ENCODE measurements at places on chromosomes 13 and 19.

DNA sequence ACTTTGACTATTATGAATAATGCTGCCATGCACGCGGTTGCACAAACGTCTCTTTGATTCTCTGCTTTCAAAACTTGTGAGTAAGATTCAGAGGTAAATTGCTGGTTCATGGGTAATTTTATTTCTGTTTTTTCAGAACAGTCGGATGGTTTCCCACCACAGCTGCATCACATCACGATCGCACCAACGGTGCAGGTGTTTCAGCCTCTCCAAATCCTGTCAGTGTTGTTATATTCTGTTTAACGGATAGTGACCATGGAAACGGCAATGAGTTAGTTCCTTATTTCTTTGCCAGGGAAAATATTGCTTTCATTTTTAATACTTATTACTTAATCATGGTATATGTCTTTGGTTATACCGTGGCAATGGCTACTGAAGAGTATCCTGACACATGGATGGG, 19.1 kb upstream of the ZNF835 start:
- DNase-seq, result no peak

GRCh38 chr13:50106559-50106958, 91.3 kb downstream of the KCNRG start:
- no peak for DNase-seq

GRCh38 chr13:29908416-29909080, 58.1 kb upstream of the UBL3 start:
- peak; percentile 82 for DNase-seq

DNA sequence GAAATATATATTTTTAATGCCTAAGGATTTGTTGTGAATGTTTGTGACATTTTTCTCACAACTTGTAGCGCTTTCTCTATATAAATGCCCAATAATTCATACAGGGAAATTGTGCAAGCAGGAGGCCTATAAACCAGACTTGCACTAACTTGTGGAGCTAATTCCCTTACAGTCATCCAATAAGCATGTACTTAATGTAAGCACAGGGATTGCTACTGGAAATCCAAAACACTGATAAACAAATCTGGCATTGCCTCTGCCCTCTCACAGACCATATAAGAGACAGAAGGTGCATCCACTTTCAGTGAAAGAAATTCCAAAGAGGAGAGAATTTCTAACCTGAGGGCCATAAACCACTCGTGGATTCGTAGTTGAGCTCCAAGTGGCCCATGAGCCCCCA, 518.8 kb downstream of the MYO16 start:
- DNase-seq, result peak; percentile 74

- DNase-seq, result peak; percentile 61
Observed at GRCh38 chr13:26184791-26185250, 37.3 kb downstream of the RNF6 start.

GRCh38 chr13:20231839-20232555, at the start of gene GJB6:
Gene GJB6, minus strand, starts transcription at chr13:20232319. Its CDS starts 8,839 bp downstream, at chr13:20223480.
- no peak for DNase-seq

- no peak for DNase-seq
Observed at GRCh38 chr13:106568299-106569003, 514 bp upstream of the ARGLU1 start.

DNA sequence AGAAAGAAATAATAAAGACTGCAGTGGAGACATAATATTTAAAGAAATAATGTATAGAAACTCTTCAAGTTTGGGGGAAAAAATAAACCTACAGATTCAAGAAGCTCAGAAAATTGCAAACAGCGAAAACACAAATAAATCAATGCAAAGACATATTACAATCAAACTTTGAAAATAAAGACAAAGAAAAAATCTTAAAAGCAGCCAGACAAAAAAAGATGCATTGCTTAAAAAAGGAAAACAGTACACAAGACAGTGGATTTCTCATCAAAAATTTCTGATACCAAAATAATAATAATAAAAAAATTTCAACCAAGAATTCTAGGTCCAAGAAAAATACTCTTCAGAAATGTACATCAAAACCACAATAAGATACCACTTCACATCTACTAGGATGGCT, 681.0 kb downstream of the UQCRFS1 start:
- DNase-seq, result no peak

GRCh38 chr13:23956106-23956505, 58.8 kb upstream of the C1QTNF9B start:
- peak; percentile 35 for DNase-seq

- DNase-seq, result peak; percentile 54
Observed at GRCh38 chr19:16288544-16288943, 36.1 kb upstream of the KLF2 start.

DNA sequence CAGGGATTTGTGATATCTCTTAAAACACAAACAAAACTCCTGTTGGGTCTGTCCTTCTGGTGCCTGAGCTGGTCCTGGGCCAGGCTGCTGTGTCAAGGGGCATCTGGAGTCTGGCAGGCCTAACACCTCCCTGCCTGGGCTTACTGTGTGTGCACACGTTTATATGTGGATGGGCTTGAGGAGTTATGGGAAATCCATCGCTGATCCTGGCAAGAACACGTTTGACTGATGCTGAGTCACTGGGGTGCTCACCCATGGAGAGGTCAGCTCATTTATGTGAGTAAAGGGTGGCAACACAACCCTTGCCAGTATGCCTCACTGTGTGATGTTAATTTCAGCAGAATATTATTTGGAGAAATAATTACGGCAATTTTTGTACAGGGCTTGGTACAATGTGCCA, 44.5 kb upstream of the PCDH8 start:
- no peak for DNase-seq

- no peak for DNase-seq
Observed at GRCh38 chr13:78298657-78299056, 304.7 kb downstream of the POU4F1 start.

GRCh38 chr13:86003029-86003428, 203.8 kb upstream of the SLITRK6 start:
- DNase-seq, result no peak

DNA sequence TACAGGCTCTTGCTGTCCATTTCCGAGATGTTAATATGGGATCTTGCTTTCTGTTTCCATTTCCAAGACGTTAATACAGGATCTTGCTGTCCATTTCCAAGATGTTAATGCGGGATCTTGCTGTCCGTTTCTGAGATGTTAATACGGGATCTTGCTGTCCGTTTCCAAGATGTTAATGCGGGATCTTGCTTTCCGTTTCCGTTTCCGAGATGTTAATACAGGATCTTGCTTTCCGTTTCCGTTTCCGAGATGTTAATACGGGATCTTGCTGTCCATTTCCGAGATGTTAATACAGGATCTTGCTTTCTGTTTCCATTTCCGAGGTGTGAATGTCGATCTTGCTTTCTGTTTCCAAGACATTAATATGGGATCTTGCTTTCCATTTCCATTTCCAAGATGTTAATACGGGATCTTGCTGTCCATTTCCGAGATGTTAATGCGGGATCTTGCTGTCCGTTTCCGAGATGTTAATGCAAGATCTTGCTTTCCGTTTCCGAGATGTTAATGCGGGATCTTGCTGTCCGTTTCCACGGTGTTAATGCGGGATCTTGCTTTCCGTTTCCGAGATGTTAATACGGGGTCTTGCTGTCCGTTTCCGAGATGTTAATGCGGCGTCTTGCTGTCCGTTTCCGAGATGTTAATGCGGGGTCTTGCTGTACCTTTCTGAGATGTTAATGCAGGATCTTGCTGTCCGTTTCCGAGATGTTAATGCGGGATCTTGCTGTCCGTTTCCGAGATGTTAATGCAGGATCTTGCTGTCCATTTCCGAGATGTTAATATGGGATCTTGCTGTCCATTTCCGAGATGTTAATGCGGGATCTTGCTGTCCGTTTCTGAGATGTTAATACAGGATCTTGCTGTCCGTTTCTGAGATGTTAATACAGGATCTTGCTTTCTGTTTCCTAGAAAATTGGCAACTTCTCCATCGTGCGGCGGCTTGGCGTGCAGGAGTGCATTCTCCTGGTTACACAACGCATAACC, 38.3 kb downstream of the PEX11G start:
- DNase-seq, result peak; percentile 31

GRCh38 chr13:100476963-100477362, 111.6 kb downstream of the GGACT start:
- no peak for DNase-seq
